ENCODE measurements at places on chromosomes 12 and 14. TPM values are rescaled to one million over a fixed set of nuclear protein-coding genes. Genes with fewer than 3 reads are reported as not detected.

MSI1 gene
- 1.5 TPM for total RNA-seq

A2ML1 gene
- total RNA-seq, result 4.1 TPM

NDUFA12 gene
- 76.8 TPM for total RNA-seq

BDKRB2 gene
- total RNA-seq, result 10.5 TPM

NEUROD4 gene
- 0.11 TPM for total RNA-seq

ADAM21 gene
- total RNA-seq, result not detected

TAS2R7 gene
- total RNA-seq, result not detected

LUM gene
- 2,635 TPM for total RNA-seq

GNB3 gene
- 2.5 TPM for total RNA-seq

SLC38A1 gene
- total RNA-seq, result 81.7 TPM

DNA sequence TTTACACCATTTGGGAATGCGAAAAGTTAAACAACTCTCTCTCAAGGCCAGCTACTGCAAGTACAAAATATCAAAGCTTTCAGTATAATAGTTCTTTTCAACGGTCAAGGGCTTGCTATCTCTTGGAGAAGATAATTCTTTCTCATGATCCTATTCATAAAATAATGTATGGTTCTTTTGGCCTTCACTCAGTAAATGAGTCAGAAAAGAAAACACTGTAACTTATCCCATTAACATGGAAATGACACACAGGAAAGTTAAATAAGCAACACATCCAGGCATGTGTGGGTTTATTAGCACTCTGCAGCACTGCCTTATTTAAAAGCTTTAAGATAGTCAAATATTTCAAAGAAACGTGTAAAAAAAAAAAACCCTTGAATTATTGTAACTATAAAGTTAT is 36.9 kb downstream of the ZFC3H1 start:
- no peak for DNase-seq

DNA sequence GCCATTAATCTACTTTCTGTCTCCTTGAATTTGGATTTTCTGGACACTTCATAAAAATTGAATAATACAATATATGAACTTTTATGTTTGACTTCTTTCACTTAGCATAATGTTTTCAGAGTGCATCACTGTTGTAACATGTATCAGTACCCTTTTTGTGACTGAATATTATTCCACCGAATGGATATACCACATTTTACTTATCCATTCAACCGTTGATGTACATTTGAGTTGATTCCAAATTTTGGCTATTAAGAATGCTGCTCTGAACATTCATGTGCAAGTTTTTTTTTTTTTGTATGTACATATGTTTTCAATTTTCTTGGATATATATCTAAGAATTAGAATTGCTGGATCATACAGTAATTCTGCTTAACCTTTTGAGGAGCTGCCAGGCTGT is 43.2 kb downstream of the CPSF2 start:
- no peak for DNase-seq

- DNase-seq, result no peak
These were observed 6.1 kb downstream of the PNN start for GRCh38 chr14:39181026-39181692.

DNA sequence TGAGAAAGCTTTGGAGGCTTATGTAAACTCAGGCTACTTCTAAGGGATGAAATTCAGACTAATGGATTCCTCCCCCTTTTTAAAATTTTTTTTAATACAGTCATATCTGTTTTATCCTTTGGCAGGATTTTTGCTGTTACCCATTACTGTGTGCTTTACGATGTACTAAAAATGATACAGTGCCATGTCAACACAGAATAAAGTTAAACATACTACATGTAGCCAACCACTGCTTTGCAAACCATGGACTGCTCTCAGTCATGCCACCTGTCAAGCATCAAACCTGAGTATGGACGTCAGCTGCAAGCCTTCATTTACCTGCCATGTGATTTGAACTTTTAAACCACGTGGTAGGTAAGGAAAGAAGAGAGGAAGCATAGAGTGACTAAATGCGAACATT is 325.8 kb downstream of the FUT8 start:
- peak; percentile 28 for DNase-seq

- DNase-seq, result no peak
These were observed 128.2 kb downstream of the TMEM117 start for GRCh38 chr12:43964033-43964432.

- no peak for DNase-seq
These were observed 172.8 kb upstream of the LMNTD1 start for GRCh38 chr12:25725931-25726330.

DNA sequence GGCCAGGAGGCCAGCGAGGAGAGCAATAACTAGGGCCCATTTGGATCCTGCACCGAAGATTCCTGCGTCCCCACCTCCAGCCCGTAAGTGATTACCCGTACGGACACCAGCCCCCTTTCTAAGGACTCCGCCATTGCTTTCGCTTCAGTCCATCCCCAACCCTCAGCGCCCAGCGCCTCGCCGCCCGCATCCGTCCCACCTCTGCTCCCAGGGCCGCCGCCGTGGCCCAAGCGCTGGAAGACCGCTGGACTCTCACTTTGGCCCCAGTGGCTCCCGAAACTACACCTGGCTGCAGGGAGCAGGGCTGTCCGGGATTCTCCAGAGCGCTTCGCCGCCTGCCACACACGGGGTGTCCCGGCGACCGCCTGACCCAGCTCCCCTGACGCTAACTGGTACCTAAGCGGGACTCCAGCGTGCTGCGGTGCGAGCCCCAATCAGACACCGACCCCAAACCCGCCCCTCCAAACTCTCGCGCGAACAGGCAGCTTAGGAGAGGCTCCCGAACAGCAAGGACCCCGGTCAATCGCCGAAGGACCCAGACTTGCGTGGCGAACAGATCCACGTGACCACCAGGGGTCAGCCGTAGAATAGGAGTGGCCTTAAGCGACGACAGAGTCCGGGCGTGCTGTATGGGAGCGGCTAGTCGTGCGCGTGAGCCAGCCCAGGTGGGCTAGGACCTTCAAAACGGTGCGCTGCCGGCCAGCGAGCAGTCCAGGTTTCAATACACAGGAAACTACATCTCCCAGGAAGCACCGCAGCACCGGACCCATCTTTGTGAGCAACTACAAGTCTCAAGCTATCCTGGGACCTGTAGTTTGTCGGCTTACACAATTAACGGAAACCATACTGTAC is at the start of gene CNPY2:
Gene CNPY2, minus strand, starts transcription at position 367 of the 852 bp plus-strand sequence. CDS start 771 bp downstream, outside the sequence.
- peak; percentile 94 for DNase-seq

DNA sequence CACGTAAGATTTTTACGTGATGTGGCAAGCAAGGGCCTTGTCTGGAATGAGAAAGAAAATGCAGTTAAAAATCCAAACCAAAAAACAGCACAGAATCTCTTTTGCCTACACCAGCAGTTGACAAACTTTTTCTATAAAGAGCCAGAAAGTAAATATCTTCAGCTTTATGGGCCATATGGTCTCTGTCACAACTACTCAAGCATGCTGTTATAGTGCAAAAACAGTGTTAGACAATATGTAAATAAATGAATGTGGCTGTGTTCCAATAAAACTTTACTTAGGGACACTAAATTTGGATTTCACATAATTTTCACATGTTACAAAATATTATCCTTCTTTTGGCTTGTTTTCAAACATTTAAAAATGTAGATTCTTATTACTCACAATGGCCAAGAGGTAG is 6.2 kb upstream of the ELK3 start:
- no peak for DNase-seq

DNA sequence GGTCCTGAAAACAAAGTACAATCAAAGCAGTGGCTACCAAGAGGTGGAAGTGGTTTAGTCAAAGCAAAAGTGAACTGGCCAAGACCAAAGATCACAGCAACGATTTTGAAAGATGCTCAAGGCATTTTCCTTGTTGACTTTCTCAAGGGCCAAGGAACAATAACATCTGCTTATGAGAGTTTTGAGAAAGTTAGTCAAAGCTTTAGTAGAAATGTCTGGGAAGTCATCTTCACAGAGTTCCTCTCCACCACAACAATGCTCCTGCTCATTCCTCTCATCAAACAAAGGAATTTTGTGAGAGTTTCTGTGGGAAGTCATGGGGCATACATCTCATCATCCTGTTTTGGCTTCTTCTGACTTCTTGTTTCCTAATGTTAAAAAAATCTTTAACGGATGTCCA is 80.1 kb downstream of the PLEKHA5 start:
- DNase-seq, result no peak

DNA sequence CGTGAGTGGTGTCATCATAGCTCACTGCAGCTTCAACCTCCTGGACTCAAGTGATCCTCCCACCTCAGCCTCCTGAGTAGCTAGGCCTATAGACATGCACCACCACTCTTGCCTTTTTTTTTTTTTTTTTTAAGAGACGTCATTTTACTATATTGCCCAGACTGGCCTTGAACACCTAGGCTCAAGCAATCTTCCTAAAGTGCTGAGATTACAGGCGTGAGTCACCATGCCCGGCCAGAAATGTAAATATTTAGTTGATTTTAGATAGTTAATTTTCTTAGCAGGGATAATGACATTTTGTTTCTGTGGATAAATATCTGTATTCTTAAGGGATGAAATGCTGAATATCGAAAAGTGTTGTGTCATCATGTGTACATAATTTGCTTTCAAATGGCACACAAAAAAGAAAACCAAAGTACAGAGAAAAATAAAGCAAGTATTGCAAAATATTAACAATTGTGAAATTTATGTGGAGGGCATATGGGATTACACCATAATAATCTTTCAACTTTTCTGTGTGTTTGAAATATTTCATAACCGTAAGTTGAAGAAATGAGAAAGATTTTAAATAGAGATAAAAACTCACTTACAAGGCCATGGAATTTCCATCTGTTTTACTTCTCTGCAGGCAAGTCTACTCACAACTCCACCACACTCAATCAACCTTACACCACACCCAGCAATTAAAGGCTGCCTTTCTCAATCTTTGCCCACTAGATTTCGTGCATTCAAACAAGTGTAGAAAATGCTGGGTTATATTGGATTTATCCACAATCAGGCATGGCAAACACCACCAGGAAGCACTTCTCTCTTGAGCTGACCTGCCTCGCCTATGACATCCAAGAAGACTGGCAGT is 93.7 kb downstream of the SPTSSA start:
- no peak for DNase-seq

DNA sequence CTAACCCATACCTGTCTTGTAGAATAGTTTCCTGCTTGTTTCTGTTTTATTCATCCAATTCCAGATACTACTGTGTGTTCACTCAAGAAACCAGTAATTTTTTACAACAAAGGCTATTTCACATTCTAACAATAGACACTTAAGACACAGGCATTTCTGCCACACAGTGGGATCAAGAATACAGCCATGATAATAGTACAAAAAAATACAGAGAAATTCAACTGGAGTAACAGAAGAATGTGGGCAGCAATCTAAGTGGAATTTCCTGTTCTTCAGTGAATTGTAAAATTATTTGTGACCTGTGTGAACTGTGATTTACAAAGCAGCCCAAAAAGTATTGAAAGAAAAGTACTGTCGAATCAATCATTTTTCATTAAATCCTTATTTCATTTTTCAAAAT is 282.9 kb downstream of the CCER1 start:
- DNase-seq, result no peak

- DNase-seq, result no peak
These were observed 18.9 kb upstream of the FIGNL2 start for GRCh38 chr12:51867371-51867770.

DNA sequence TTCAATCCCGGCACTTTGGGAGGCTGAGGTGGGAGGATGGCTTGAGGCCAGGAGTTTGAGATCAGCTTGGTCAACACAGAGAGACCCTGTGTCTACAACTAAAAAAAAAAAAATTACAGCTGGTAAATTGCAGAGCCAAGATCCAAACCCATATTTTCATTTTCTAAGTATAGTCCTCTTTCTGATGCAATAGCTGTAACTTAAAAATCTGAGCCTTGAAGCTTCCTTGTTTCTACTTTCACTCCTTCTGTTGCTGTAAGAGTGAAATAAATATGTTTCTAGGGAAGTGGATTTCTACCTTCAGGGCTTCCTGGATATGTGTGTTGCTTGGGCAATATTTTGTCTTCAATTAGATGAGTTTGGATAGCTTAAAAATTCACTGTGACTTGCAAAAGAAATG is 42.0 kb upstream of the PRICKLE1 start:
- no peak for DNase-seq

- no peak for DNase-seq
These were observed 24.3 kb downstream of the ASPG start for GRCh38 chr14:104109731-104110361.

DNA sequence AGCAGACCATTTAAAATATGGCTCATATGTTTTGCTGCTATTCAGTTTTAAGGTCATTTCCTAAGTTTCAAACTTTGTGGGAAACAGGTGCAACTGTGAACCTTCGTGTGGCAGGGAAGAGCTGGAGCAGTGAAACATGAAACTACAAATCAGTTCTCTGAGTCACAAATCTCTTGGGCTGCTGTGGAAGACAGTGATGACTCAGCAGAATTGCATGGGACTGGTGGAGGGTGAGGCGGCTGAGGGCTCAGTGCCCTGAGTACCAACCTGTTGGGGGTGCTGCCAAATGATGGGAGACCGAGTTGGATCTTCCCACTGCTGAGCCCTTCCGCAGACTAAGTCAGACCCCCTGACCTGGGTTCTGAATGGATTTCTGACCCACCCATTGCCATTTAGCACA is 8.4 kb upstream of the CALM1 start:
- DNase-seq, result no peak

DNA sequence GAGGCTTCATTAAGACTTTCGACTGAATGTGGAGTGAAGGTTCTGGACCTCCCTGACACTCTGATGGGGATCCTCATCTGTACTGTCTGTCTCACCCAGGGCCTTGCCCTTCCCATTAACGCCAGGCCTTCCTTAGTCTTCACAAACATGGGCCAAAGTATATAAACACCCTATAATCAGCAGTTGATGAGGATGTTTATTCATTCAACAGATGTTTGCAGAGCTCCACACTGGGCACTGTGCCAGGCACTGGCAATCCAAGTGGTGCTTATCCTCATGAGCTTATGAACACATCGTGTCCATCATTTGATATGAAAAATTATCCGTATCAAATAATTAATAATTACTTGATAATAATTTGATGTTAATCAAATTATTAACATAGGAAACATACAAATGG is 454.4 kb downstream of the FUT8 start:
- DNase-seq, result no peak

GRCh38 chr12:29270446-29270845 is 110.5 kb downstream of the ERGIC2 start:
- no peak for DNase-seq
